ENCODE measurements at places on chromosomes 4 and X.

GRCh38 chrX:44432641-44433040, 89.2 kb upstream of the EFHC2 start:
- no peak for DNase-seq

- no peak for DNase-seq
Observed at GRCh38 chr4:150283689-150284088, 205.4 kb downstream of the DCLK2 start.

DNA sequence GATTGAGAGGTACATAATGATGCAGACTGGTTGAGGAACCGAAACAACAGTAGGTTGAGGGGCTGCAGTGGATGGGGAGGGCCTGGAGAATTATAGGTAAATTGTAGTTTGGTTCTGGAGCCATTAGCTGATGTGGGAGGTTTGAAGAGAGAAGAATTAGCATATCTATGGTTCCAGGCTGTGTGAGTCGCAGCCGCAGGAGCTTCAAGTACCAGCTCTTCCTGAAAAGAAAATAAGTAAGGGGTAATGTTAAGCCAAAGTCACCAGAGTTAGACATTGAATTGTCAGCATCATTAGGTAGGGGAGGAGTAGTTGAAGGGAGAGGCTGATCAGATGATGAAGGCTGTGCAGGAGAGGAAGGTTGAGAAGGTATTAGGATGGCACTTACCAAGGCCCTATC, 29.5 kb downstream of the PF4 start:
- no peak for DNase-seq

- DNase-seq: no peak
Observed at GRCh38 chr4:7209699-7210098, 17.4 kb downstream of the SORCS2 start.

DNA sequence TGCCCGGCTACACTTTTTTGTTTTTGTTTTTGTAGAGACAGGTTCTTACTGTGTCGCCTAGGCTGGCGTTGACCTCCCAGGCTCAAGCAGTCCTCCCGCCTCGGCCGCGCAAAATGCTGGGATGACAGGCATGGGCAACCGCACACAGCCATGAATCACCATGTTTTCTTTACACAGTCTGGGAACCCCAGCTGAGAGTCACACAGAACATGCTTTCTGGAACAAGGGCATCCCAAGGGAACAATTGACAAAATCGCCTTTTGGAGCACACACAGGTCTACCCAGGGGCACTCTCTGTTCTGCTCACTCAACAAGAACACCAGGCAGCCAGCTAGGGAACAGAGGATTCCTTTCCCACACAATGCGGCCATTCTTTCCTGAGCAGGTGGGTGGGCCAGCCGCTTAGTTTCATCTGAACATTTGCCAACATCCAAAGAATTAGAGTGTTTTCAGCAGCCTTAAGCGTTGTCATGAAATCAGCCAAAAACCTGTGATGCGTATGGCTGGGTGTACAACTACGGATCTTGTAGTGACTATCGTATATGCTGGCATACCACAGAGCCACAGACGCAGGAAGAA, 15.7 kb downstream of the PRKX start:
- no peak for DNase-seq

GRCh38 chr4:24243641-24244040, 340.7 kb downstream of the DHX15 start:
- no peak for DNase-seq

GRCh38 chr4:4752576-4753401, 106.7 kb upstream of the MSX1 start:
- no peak for DNase-seq

GRCh38 chrX:96433409-96434077, 251.1 kb upstream of the DIAPH2 start:
- no peak for DNase-seq

GRCh38 chr4:48681856-48682255, 98.2 kb downstream of the FRYL start:
- DNase-seq: no peak

All from K562 (cell line).